ENCODE measurements at places on chromosomes 5 and 9. TPM values are rescaled to one million over a fixed set of nuclear protein-coding genes. Genes with fewer than 3 reads are reported as not detected.

The SPRY4 gene
- polyA plus RNA-seq = 0.04 TPM

GRCh38 chr9:4984171-4984620 is 876 bp upstream of the JAK2 start:
- DNase-seq = no peak

GRCh38 chr9:129109537-129109903 is 1.1 kb downstream of the CRAT start:
- no peak for DNase-seq

DNA sequence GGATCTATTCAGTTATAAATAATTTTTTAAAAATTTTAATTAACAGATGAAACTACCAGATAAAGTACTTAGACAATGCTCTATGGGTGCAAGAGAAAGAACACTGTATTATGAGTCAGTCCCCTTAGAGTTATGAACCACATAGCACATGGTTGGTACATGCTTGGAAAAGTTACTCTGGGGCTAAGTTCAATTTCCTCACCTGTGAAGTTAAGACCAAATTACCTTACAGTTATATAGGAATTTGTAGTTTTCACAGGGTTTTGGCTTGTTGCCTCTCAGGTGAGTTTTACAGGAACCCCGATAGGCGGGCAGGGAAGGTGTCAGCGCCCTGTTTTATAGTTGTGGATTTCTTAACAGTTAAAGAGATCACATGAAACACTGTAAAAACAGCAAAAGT is 1.2 kb downstream of the PANK3 start:
- DNase-seq = no peak

- DNase-seq = no peak
Observed at GRCh38 chr9:126295936-126296600, 30.6 kb upstream of the MVB12B start.

- no peak for DNase-seq
Observed at GRCh38 chr5:144598451-144599068, 427.9 kb downstream of the KCTD16 start.

The RNF20 gene
- polyA plus RNA-seq = 29.7 TPM

The PCDHB8 gene
- polyA plus RNA-seq = not detected

DNA sequence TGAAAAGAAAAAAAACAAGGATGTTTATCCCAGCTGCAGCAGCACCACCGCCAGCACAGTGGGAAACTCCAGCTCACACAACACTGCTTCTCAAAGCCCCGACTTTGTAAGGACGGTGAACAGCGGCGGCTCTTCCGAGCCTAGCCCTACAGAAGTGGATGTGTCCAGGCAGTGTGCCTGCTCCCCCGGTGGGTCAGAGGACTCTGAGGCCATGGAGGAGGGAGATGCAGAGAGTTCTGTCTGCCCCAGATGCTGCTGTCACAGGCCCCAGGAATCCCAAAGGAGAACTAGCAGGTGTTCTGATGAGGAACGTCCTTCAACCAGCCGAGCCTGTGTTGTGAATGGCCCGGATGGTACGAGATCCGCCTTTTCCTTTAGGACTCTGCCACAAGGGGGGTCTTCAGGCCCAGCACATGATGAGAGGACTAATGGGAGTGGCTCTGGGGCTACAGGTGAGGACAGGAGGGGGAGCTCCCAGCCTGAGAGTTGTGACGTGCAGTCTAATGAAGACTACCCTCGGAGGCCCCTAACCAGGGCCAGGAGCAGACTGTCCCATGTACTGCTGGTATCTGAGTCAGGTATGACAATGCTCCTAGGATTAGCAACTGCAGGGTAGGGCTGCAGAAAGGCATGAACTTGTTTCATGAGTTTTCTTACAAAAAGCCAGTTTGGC is 43.7 kb downstream of the FBXO38 start:
- no peak for DNase-seq

- DNase-seq = no peak
Observed at GRCh38 chr5:96141749-96142148, 180.1 kb upstream of the ELL2 start.

- no peak for DNase-seq
Observed at GRCh38 chr5:180113660-180114303, 42.2 kb upstream of the RNF130 start.
